ENCODE measurements at places on chromosomes 12 and 14.
A peak's percentile ranks its signal among the peaks of the same experiment; 100 is the strongest.

- DNase-seq, result no peak
These were observed 601.9 kb downstream of the SNAPC1 start for GRCh38 chr14:62364161-62364560.

DNA sequence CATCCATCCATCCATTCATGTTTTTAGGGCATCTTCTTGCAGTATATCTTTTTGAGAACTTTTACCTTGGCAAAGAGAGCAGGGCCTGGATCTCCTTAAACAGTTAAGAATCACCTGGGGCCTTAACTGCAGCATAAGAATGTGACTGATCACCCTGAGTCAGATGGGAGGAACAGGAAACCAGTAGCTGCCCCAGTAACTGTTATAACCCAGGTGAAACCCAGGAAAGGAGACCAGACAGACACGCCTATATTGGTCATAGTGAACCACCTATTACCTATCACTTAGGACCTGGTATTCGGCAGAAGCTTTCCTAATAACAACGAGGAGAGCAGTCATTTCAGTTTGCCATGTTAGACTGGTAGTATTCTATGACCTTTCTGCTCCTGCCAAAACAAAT lies 43.4 kb upstream of the NR2C1 start:
- DNase-seq, result no peak

DNA sequence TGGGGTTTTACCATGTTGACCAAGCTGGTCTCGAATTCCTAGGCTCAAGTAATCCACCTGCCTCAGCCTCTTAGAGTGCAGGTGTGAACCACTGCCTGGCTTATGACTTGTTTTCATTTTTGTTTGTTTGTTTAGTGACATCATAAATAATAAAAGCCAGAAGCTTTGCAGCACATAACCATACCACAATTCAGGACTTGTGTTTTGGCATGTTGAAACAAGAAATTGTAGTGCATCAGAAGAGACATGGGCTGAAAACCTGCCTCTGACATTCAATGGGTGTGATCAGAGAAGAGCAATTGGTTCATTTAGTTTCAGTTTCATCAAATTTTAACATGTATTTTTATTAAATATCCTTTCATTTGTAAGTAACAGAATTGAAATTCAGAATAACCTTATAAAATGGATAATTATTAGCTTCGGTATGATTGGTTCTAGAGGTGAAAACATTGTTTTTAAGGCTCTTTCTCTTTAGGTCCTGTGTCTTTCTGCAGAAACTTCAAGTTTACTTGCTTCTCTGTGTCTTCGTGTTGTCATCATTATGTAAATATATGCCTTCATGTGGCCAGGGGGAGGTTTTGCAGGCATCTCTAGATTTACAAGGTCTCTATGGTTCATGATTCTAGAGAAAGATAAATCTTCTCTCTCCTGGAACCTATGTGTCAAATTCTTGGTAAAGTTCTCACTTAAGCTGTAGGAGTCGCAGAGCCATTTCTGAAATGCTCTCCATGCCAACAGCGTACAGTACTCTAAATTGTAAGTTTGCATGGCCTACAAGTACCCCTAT lies 312.0 kb downstream of the KCNC2 start:
- DNase-seq, result no peak

DNA sequence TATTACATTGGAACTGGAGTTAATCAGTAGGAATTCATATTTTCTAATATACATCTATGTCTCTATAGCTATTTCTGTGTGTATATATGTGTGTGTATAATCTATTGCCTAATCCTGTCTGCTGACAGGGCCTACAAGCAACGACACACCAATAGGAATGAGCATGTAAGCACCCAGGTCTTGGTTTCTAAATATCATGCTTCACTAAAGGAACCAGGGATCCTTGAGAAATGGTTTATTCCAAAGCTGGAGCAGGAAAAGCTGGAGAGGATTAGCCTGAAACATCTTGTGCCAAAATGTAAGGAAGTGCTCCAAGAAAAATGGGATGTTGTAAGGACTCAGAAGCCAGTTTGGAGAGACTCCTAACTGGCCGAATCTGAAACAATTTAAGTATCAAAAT lies 29.3 kb upstream of the LGALS3 start:
- DNase-seq, result no peak

GRCh38 chr12:124248941-124249825 lies 45.7 kb upstream of the RFLNA start:
- peak; percentile 41 for DNase-seq
